ENCODE measurements at places on chromosomes 16 and 17.

DNA sequence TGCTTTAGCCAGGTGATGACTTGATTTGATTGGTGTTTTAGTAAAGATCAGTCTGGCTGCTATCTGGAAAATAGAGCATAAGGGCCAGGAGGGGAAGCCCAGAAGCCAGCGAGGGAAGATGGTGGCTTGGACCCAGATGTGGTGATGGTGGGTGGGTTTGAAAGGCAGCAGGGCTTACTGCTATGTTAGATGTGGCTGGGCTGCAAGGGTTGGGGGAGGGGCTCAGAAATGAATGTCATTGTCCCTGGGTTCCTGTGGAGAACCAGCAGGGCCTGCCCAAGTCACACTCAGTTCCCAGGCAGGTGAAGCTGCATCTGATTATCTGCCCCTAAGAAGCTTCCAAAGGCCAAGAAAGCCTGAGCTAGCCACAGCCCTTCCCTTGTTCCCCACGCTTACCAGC, 71.7 kb upstream of the BRD7 start:
- no peak for DNase-seq

- no peak for DNase-seq
Observed at GRCh38 chr17:72715906-72716572, 376.4 kb downstream of the SLC39A11 start.

DNA sequence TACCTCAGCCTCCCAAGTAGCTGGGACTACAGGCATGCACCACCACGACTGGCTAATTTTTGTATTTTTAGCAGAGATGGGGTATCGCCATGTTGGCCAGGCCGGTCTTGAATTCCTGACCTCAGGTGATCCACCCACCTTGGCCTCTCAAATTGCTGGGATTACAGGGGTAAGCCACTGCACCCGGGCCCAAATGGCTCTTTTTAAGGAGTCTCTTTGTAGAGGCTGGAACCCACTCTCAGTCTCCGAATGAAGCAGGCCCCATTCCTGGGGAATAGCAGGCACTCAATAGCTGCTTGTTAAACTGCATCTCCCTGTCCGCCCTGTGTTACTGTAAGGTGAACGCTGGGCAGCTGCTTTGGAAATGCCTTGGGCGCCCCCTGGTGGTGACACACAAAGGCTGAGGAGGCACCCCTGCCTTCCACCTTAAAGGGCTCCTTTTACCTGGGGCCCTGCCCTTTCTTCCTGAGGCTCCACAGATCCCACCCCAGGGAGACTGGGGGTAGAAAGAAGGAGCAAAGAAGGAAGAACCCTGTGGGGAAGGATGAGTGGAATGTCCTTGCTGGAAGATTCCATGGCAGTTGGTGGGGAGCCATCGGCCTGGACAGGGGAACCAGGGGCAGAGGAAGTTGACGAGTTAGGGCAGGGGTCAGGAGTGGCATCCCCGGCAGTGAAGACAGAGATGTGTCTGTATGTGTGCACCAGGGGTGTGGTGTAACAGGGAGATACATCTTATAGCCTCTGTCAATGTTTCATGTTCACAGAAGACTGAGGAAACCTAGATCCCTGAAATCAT, 6.1 kb upstream of the SP2 start:
- DNase-seq, result peak; percentile 93

DNA sequence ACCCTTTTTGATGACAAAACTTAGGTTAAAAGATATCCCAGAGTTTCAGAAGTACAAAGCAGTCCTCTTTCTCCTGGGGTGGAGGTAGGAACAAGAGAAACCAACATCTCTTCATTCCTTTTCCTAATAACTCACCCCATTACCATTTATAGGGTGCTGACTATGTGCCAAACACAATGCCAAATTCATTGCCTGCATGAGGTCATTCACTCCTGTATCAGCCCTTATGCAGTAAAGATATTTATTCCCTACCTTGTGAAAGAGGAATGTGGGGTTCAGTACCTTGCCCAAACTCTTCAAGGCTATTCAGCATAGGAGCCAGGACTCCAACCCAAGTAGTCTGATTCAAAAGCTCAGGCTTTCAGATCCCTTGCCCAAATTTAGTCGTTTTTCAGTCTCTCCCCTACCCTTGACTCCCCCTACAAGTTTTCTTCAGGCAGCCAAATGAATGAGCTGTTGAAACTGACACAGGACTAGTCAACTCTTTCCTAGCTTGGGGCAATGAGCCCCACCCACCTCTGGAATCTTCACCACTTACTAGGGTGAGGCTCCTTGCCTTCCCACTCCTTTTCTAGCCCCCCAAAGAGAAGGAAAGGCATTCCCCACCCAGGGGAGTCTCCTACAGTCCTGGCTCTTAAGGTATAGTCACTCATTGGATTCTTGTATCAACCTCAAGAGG, 5.9 kb downstream of the KRT14 start:
- no peak for DNase-seq

GRCh38 chr16:27789150-27789549, 239.2 kb downstream of the KATNIP start:
- no peak for DNase-seq

- no peak for DNase-seq
Observed at GRCh38 chr17:351449-351738, 1.2 kb downstream of the RPH3AL start.

GRCh38 chr16:19133600-19133999, 19.8 kb downstream of the ITPRIPL2 start:
- DNase-seq, result no peak

GRCh38 chr17:43125967-43126910, 1.1 kb upstream of the BRCA1 start:
- peak; percentile 50 for DNase-seq

- DNase-seq, result peak; percentile 99
Observed at GRCh38 chr16:85928401-85928820, 29.4 kb downstream of the IRF8 start.

Data from Kasumi-1 (cell line).